ENCODE measurements at places on chromosomes 12 and 14. TPM values are rescaled to one million over a fixed set of nuclear protein-coding genes. Genes with fewer than 3 reads are reported as not detected.

GRCh38 chr14:72608391-72609204 lies 285.3 kb downstream of the DPF3 start:
- no peaks in the 10 kb centered on the region for H3K36me3 ChIP-seq
- H3K27ac ChIP-seq, result peak overlapping the region; percentile 79
- DNase-seq, result peak; percentile 63
- H3K27me3 ChIP-seq, result no peaks in the 10 kb centered on the region
- H3K4me1 ChIP-seq, result peaks cover 31% of the 10 kb centered on the region

GRCh38 chr12:118023301-118023860 lies 6.9 kb downstream of the RFC5 start:
- H3K4me1 ChIP-seq, result no peaks in the 10 kb centered on the region
- DNase-seq, result no peak
- no peaks in the 10 kb centered on the region for H3K27me3 ChIP-seq
- H3K27ac ChIP-seq, result no peak overlapping the region
- H3K36me3 ChIP-seq, result peaks cover 24% of the 10 kb centered on the region
- no peak overlapping the region for H3K4me3 ChIP-seq

DNA sequence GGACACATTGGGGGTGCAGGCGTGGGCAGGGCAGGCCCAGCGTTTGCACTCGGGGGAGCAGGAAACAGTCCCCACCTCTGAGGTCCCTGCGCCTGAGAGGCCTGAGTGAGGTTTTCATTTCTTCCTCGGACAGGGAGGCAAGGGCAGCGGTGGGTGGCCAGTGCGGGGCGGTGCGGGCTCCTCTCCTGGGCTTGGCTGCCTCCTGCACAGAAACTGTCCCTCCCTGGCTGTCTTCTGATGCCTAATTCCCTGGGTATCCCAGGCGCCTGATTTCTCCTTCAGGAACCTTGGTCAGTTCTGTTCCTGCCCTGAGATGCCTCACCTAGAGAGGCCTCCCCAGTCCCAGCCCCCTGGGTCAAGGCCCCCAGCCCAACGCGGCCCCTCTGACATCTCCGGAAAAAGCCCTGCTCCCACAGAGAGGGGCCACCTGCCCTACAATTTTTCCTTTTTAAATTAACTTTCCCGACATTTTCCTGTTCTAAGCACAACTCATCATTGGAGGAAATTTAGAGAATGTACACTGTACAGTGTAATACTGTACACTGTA lies 260.3 kb downstream of the ADGRD1 start:
- H3K27ac ChIP-seq, result no peak overlapping the region
- peaks cover 18% of the 10 kb centered on the region for H3K27me3 ChIP-seq
- no peak overlapping the region for H3K4me3 ChIP-seq
- H3K4me1 ChIP-seq, result no peaks in the 10 kb centered on the region
- H3K36me3 ChIP-seq, result no peaks in the 10 kb centered on the region

APOLD1 gene
- 11.1 TPM for total RNA-seq

TSPAN19 gene
- total RNA-seq, result not detected

GLIPR1L1 gene
- not detected for total RNA-seq

ASCL1 gene
- not detected for total RNA-seq

ZNF385A gene
- 12.7 TPM for total RNA-seq

SERPINA1 gene
- total RNA-seq, result not detected

Data from osteocyte (in vitro differentiated cells).